PC-9 (cell line): ENCODE measurements at places on chromosomes 1 and 21. TPM values are rescaled to one million over a fixed set of nuclear protein-coding genes. Genes with fewer than 3 reads are reported as not detected.
A peak's percentile ranks its signal among the peaks of the same experiment; 100 is the strongest.

DNA sequence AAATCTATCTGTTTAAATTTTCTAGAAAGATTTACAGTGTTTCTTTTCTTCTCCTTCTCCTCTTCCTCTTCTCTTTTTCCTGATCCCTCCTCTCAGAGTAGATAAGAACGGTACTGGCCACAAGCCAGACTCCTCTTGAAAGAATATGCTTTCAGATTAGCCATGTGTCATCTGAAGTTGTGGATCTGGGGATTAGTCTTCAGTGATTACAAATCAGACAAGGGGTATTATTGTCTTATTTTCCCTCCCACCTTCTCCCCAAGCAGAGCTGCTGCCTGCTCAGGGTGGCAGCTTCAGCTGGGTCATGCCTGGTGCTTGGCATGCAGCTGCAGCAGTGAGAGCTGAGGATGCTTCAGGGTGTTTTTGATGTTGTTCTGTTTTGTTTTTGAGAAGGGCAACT, 42.7 kb downstream of the SGIP1 start:
- no peaks in the 10 kb centered on the region for H3K36me3 ChIP-seq
- no peak overlapping the region for H3K27ac ChIP-seq
- peaks cover 12% of the 10 kb centered on the region for H3K4me1 ChIP-seq
- no peaks in the 10 kb centered on the region for H3K27me3 ChIP-seq
- DNase-seq, result no peak
- no peak overlapping the region for H3K4me3 ChIP-seq

GRCh38 chr1:43205671-43206070, 33.5 kb downstream of the CFAP57 start:
- H3K27ac ChIP-seq, result peak overlapping the region; percentile 95
- DNase-seq, result peak; percentile 14
- H3K36me3 ChIP-seq, result no peaks in the 10 kb centered on the region
- H3K4me1 ChIP-seq, result peaks cover 40% of the 10 kb centered on the region

DNA sequence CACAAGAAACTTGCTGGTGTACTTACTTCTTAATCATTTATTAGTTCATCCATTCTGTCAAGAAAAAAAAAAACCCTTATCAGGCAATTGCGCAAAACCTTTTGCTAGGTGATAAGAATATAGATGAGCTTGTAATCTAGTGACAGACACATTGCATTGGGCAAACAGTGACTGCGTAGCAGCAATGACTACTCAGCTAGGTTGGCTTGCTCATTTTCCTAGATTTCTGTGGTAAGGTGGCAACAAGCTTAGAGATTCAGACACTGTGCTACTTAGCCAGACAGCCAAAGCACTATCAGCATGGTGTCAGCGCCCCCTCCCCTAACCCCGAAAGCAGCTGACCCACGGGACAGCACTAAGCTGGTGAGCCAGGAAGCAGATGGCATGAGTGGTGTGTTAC, 203.1 kb downstream of the BARHL2 start:
- H3K4me1 ChIP-seq, result no peaks in the 10 kb centered on the region
- H3K27me3 ChIP-seq, result no peaks in the 10 kb centered on the region
- H3K27ac ChIP-seq, result no peak overlapping the region
- no peaks in the 10 kb centered on the region for H3K36me3 ChIP-seq
- no peak overlapping the region for H3K4me3 ChIP-seq
- no peak for DNase-seq

DNA sequence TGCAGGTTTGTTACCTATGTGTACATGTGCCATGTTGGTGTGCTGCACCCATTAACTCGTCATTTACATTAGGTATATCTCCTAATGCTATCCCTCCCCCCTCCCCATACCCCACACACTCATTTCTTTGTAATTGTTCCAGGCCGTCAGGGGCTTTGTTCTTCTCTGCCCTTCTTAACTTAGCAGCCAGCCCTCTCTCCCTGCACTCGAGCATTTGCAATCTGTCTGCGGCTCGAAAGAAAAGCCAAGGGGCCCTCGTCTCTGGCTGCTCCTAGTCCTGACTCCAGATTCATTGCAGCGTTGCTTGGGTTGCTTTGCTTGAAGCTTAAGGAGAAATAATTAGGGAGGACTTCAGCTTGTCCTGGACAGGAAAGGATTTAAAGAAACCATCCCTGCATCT, 85.7 kb downstream of the ATP1A1 start:
- H3K36me3 ChIP-seq, result no peaks in the 10 kb centered on the region
- no peak overlapping the region for H3K4me3 ChIP-seq
- DNase-seq, result no peak

DNA sequence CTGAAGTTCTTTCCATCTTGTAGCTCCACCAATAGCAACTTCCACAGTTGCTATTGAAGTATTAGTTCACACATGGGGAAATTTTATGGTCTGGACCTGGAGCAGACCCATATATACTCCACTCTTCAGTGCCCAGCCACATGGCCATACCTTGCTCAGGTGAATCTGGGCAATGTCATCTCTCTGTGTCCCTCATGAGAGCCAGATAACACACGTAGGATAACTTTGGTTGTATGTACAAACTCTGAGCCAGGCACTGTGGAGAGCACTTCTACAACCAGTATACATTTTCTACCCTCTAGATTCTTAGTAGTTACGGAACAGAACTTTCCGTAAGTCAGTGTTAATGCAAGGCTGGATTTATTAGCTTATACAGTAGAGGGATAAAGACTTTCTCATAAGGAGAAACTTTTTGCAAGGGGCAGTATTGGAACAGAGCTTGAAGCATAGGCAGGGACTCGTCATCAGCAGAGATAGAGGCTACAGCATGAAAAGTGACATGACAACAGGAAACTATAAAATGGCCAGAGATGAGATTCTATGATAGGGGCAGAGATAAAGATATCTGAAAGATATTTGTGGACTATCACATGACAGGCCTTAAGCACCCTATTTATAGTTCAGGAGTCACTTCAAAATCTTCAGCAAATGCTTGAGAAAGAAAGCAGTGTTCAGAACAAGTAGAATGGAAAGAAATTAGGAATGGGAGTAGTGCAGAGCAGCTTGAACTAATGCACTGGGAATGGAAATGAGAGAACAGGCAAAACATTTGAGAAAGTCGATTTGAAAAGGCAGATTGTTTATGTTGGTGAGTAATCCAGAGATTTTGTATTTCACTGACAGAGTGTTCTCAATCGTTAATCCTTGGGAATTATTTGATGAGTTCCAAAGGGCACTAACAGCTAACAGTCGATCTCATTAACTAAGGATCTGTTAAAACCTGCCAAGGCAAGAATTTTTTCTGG, 481.8 kb downstream of the USP25 start:
- no peak for DNase-seq
- no peaks in the 10 kb centered on the region for H3K36me3 ChIP-seq
- no peak overlapping the region for H3K27ac ChIP-seq
- H3K4me1 ChIP-seq, result no peaks in the 10 kb centered on the region

DNA sequence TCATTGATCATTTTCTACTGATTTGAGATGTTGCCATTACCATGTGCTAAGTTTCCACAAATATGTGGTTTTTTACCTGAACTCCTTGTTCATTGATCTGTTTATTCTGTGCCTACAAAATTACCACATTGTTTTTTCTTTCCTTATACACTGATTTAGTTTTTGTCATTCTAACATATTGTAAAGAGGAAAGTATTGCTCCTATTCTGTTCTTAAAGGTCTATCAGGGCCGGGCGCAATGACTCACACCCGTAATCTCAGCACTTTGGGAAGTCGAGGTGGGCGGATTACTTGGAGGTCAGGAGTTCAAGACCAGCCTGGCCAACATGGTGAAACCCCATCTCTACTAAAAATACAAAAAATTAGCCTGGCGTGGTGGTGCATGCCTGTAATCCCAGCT, 75.1 kb downstream of the CAMTA1 start:
- H3K27me3 ChIP-seq, result no peaks in the 10 kb centered on the region
- H3K4me1 ChIP-seq, result peaks cover 22% of the 10 kb centered on the region
- peak overlapping the region; percentile 82 for H3K27ac ChIP-seq
- peak; percentile 71 for DNase-seq
- H3K4me3 ChIP-seq, result no peak overlapping the region
- H3K36me3 ChIP-seq, result no peaks in the 10 kb centered on the region

DNA sequence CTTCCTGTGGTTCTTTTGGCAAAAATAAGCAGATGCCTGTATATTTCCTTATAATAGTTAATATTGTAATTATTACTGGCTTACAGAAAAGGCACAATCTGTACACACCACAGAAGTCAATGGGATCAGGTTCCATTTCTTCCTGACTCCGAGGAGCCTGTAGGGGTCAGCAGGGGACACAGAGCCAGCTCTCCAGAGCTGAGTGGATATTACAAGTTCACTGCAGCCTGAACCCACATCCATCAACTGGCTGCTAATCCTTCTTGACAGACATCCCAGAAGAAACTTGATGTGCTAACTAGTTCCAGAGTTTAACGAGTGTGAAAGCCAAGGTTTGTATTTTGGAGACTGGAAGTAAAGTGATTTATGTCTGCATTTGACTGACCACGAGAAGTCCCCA, 203.8 kb downstream of the LMX1A start:
- peak; percentile 30 for DNase-seq
- no peak overlapping the region for H3K4me3 ChIP-seq
- H3K4me1 ChIP-seq, result no peaks in the 10 kb centered on the region
- H3K27ac ChIP-seq, result no peak overlapping the region

DNA sequence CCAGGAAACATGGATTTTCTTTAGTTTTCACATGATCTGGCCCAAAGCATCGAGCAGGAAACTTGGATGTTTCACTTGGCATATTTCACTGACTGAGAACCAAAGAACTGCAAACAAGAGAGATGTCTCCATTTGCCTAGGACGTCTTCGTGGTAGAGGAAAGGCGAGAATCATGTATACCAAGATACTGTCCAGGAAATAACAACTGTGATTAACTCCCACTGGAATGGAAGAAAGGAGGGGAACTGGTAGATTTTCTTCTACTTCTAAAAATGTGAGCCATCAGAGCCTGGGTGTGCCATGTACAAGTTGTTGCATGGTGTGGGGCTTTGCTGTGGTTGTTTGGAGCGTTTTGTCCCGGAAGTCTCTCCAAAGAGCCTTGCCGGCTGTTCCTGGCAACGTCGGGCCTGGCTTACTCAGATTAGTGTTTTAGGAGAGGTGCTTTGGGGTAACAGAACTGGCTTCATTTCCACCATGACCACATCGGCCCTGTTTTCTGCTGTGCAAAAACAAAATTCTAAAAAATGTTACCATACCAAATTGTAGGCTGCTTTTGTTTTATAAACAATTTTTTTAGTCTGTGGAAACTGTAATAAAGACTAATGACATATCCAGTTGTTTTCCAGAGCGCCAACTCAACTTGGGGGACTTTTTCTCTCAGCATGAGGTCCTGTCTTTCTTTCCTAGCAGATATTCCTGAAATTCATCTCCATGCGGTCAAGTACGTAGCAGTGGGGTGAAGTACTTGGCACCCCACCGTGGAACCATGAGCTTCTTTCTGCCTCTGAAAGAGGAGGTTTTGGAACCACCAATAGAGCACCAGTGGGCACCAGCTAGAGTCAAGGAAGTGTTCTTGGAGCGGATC, 118.3 kb downstream of the TM2D1 start:
- H3K4me1 ChIP-seq, result peaks cover 15% of the 10 kb centered on the region
- no peaks in the 10 kb centered on the region for H3K36me3 ChIP-seq
- no peak overlapping the region for H3K4me3 ChIP-seq

DNA sequence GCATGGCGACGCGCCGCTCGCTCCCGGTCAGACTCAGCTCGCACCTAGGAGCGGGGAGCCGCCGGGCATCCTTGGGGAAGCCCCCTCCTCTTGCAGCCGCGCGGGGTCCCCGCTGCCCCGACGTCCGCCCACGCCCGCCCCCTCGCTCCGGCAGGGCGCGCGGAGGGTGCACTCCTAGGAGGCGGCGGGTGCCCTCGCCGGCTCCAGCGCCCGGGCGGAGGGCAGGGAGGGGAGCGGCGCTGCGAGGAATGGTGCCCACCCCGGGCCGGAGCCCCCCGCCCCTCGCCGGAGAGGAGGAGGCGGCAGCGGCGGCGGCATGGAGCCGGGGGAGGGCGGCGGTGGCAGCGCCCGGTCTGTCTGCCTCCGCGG, 488 bp downstream of the FAM78B start:
- H3K4me1 ChIP-seq, result no peaks in the 10 kb centered on the region
- H3K27ac ChIP-seq, result no peak overlapping the region
- H3K4me3 ChIP-seq, result no peak overlapping the region
- no peak for DNase-seq
- no peaks in the 10 kb centered on the region for H3K36me3 ChIP-seq

GRCh38 chr1:74436078-74436477, 76.3 kb downstream of the LRRC53 start:
- no peak overlapping the region for H3K4me3 ChIP-seq
- H3K4me1 ChIP-seq, result no peaks in the 10 kb centered on the region
- DNase-seq, result no peak
- no peak overlapping the region for H3K27ac ChIP-seq
- H3K36me3 ChIP-seq, result no peaks in the 10 kb centered on the region

GRCh38 chr1:17475752-17476151, 36.3 kb upstream of the RCC2 start:
- no peaks in the 10 kb centered on the region for H3K36me3 ChIP-seq
- no peak overlapping the region; the same call in 1 of the 2 replicates for H3K27ac ChIP-seq
- DNase-seq, result peak; percentile 90
- no peaks in the 10 kb centered on the region for H3K27me3 ChIP-seq
- H3K4me3 ChIP-seq, result no peak overlapping the region
- H3K4me1 ChIP-seq, result peaks cover 20% of the 10 kb centered on the region

Gene CD5L
- total RNA-seq, result not detected in 2 replicates

Gene RGS21
- not detected in 2 replicates for total RNA-seq

Gene KLHDC7A
- total RNA-seq, result 0.20 TPM in 1 of 2 replicates, not detected in the other

Gene PALMD
- 0.68 and 1.2 TPM in 2 replicates for total RNA-seq

Gene MROH9
- not detected in 2 replicates for total RNA-seq

Gene LIX1L
- 0.48 and 0.50 TPM in 2 replicates for total RNA-seq
